ENCODE measurements at places on chromosomes 4 and X. TPM values are rescaled to one million over a fixed set of nuclear protein-coding genes. Genes with fewer than 3 reads are reported as not detected.

The IL21 gene
- not detected for total RNA-seq

The TLL1 gene
- total RNA-seq: 0.98 TPM

The MAGEB1 gene
- not detected for total RNA-seq

The KCNIP4 gene
- total RNA-seq: 7.1 TPM

The SLC49A3 gene
- 0.49 TPM for total RNA-seq

The ETDA gene
- total RNA-seq: not detected

The RHOXF1 gene
- not detected for total RNA-seq

The FAM184B gene
- 4.4 TPM for total RNA-seq

The XAGE1B gene
- not detected for total RNA-seq

The ZNF275 gene
- total RNA-seq: 9.1 TPM

The PPP2R2C gene
- 59.5 TPM for total RNA-seq

The GSX2 gene
- 1.7 TPM for total RNA-seq

The CHRDL1 gene
- total RNA-seq: 38.6 TPM

The HSD17B13 gene
- under 0.01 TPM for total RNA-seq

The OR13H1 gene
- not detected for total RNA-seq

The PHEX gene
- 0.98 TPM for total RNA-seq

The RHOH gene
- 0.25 TPM for total RNA-seq

The ZNF711 gene
- 103 TPM for total RNA-seq

The FAT1 gene
- total RNA-seq: 32.7 TPM

The KCTD8 gene
- total RNA-seq: 2.5 TPM

The TLR10 gene
- total RNA-seq: 0.74 TPM

The HTN1 gene
- total RNA-seq: not detected

The BEX1 gene
- 99.8 TPM for total RNA-seq

The SLC10A3 gene
- total RNA-seq: 2.2 TPM

The REELD1 gene
- not detected for total RNA-seq

The SMR3A gene
- not detected for total RNA-seq

The PNCK gene
- 27.3 TPM for total RNA-seq

The SHROOM2 gene
- 17.9 TPM for total RNA-seq

The DCAF8L1 gene
- total RNA-seq: not detected

The TRAPPC2 gene
- total RNA-seq: 41.6 TPM

The CENPVL2 gene
- 1.7 TPM for total RNA-seq

The FGFBP2 gene
- total RNA-seq: not detected
